ENCODE measurements at places on chromosomes 2 and 18.

DNA sequence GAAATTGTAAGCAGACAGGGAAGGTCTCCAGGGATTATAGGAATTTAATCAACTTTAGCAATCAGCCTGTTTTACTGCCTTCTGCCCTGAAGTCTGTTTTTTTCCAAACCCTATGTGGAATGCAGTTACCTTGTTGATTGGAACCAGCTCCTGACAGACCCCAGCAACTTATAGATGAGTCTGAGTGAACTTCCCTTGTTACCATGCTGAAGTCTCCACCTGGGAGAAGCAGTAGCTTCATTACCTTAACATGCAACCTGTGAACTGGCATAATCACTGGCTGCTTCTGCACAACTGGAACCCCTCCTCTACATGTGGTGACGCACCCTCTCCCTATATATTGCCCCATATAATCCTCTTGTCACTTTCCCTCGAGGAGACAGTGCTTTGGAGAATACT, 226.3 kb upstream of the SPOPL start:
- DNase-seq, result no peak

GRCh38 chr18:62809900-62810299, 94.6 kb downstream of the PHLPP1 start:
- DNase-seq, result no peak

DNA sequence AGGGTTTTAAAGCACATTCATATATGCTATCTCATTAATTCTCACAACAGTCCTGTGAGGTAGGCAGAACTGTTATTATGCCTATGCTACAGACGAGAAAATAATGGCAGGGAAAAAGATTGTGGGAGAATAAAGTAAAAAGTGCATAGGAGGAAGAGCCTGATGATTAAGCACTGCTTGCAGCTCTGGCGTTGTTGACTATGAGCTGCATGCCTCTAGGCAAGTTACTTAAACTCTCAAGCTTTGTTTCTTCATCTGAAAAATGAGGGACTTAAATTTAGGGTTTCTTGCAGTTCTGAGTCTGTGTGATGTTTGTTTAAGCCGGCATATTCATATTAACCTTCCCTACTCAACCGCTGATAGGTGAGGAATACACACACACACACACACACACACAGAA, 51.6 kb upstream of the RAPH1 start:
- DNase-seq, result no peak

GRCh38 chr2:147663962-147664361, 180.9 kb upstream of the ACVR2A start:
- no peak for DNase-seq

DNA sequence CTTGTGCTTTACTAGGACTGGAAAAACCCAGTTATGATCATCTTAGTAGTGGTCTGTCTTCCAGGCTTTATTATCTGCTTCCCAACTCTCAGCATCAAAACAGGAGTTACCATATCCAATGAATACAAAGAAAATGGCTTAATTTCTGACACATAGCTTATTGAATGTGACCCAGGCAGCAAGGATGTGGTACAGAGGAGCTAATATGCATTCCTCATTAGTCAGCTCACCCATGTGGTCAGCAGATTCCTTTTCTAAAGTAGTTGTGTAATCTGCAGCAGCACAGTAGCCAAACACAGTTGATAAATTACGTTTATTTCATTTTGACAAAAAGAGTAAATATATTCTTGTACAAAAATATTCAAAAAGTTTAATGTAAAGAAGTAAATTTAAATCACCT, 43.6 kb downstream of the TSPYL6 start:
- DNase-seq, result peak; percentile 20

- DNase-seq, result no peak
Observed at GRCh38 chr2:54048117-54048785, 67.2 kb upstream of the ACYP2 start.

GRCh38 chr2:155944218-155944617, 388.3 kb downstream of the NR4A2 start:
- no peak for DNase-seq

DNA sequence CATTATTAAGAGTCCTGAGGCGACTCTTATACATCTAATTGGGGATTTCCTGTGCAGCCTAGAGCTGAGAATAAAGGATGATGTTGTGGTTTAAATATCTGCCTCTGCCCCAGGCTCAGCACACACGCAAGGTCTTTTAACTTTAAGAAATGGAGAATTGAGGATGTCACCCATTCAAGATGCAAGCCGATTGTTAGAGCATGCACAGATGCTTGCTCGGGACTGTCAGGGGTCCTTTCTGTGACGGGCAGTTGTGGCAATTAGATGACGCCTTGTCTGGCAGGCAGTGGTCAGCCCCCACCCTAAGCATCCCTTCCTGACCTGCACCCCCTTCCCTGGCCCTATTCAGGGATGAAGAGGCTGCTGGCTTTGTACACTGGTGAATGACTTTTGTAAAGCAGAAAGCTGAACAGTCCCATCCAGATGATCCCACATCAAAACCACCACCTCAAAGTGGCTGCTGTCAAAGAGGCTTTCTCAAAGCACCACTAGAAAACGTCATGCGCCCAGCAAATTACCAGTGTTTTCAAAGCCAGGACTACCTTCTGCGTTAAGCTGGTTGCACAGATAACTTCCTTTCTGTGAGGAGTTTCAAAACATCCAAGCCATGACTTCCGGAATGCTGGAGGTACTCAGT, 23.7 kb downstream of the FAM178B start:
- DNase-seq, result no peak

GRCh38 chr2:200359552-200359951, 53.1 kb downstream of the SPATS2L start:
- DNase-seq, result no peak

DNA sequence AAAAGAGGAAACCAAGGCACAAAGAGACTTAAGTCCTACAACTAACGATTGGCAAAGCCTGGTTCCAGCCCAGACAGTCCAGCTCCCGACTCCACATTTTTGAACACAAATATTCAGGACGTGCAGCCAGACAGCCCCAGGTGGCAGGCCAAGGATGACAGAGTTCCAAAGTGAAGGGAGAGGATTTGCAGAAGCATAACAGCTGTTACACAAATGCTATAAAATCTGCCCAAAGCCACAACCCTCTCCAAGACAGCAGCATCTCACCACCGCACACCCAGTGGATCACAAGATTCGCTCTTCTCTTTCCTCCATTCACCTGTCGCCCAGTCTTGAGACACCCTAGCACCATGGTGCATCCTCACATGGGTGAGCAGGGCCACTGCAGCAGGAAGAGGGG, 227.1 kb upstream of the ID2 start:
- DNase-seq, result no peak

GRCh38 chr2:235330775-235331451, 162.9 kb upstream of the AGAP1 start:
- peak; percentile 75 for DNase-seq

GRCh38 chr2:30213907-30214463, 17.3 kb upstream of the LBH start:
- no peak for DNase-seq

- peak; percentile 93 for DNase-seq
Observed at GRCh38 chr2:65320042-65320725, 92.6 kb downstream of the ACTR2 start.

DNA sequence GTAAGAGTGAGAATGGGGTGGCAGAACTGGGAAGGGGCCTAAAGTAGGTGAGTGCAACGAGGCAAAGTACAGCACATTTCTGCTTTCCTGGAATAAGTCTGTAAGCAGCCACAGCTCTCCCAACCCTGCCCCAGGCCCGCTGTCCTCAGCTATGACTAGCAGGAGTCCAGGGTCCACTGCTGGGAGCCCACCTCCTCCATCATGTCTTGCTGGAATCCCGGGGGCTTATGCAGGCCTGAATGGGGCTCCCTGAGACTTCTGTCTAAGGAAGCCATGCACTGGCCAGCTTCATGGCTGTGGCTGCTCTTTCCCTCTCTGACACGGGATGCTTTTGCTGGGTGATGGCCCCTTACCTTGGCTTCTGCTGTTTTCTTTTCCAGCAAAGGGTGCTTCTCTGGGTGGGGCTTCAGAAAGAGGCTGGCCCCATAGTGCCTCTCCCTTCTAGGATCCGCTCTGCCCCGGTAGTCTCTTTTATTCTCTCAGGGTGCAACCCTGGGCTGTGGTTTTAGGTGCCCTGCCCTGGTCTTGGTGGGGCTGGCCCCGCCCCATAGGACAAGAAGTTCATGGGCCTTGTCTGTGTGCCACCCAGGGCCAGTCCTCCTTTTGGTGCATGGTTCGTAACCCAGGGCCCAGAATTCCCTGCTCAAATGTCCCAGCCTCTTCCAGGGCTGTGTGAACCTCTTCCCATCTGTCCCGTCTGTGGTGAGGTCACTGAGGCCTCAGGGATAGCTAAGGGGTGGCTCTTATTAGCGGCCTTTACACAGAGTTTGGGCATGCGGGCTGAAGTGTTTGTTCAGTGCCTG, 33.8 kb upstream of the POLE4 start:
- no peak for DNase-seq

GRCh38 chr18:3179430-3180089, 40.2 kb downstream of the MYOM1 start:
- DNase-seq, result no peak

GRCh38 chr2:48749291-48750127, 6.0 kb downstream of the LHCGR start:
- DNase-seq, result no peak

DNA sequence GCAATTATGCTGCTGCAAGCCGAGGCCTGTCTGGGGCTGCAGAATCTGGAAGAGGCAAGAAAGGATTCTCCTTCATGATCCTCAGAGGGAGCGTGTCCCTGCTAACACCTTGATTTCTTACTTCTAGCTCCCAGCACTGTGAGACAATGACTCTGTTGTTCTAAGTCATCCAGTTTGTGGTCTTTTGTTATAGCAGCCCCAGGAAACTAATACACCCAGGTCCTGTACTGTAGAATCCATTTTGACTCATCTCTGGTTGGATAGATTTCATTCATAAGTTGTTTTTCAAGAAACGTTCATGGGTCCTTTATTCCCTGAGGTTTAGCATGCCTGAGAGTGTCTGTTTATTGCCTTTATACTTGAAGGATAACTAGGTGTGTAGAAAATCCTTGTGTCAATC, 112.7 kb downstream of the TMEM17 start:
- no peak for DNase-seq

DNA sequence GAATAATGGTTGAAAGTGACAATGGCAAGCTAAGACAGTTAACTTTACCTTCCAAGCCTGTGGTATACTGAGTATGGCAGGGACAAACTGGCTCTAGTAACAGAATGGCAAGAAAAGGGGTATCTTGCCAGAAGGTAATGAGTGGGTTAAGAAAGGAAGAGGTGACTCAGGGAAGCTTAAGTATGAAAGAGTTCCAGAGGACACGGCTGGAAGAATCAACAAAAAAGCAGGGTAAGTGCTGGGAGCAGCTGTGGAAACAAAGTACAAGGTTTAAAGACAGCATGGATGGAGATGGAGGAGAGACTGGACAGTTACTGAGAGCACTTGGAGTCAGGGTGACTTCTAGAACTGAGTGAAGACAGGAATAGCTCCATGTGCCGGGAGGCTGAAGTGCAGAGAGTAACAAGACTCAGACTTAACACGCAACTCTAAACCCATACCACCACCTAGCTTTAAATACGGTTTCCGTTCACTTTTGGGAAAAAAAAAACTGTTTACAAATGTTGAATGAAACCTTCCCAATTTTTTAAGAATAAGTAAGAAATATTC, 69.0 kb downstream of the REV1 start:
- DNase-seq, result no peak

GRCh38 chr18:68454511-68455228, 260.2 kb downstream of the TMX3 start:
- DNase-seq, result no peak

DNA sequence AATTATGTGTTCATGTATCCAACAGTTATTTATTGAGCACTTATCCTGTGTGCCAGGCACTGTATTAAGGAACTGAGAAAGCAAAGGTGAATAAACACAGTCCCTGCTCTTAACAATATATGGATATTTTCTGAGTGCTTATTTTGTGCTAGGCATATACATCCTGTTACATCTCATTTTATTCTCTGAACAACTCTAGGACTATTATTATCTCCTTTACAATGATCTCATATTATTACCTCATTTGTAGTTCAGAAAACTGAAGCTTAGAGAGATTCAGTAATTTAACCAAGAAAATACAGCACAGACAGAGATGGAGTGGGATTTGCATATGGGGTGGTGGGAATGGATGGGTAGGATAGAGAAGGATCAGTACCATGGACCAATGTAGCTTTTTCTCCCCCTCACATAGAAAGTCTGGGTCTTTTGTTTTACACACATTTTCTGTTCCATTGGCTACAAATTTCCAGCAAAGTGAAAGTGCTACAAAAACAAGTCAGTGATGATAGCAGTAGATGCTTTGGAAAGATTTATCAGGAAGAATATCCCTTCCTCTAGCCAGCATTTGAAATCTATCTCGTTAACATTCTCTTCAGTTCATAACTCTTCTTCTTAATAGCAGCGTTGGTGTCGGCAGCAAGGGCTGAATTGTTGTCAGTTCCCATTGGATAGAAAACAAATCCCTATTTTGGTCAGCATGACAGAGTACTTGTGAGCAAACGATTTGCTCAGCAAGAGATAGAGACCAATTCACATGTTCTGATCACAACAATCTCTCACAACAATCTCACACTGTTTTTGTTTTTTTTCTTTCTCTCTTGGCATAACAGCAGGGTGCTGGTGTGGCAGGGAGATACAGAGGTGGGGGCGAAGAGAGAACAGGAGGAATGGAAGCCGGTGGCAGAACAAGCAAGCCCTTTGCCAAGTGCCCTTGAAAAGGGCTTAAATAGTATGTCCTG, 102.2 kb upstream of the KCTD1 start:
- no peak for DNase-seq

DNA sequence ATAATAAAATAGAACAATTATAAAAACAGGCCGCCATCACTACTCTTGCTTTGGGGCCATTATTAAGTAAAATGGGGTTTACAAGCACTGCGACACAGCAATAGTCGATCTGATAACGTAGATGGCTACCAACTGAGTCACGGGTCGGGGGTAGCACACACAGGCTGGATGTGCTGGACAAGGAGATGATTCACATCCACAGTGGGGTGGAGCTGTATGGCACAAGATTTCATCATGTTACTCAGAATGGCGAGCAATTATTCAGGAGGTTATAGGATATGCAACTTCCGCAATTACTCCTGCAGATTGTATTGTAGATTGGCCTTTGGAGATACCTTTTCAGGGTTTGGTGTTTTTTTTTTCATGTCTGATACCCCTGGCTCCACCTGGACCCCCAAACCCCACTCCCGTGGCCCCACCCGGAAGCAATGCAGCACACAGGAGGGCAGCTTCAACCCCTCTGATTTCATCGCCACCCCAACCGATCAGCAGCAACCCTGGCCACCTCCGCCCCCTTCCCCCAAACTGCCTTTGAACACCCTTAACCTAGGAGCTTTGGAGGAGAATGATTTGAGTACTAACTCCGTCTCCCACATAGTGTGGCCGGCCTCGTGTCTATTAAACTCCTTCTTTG, 21.4 kb upstream of the MLPH start:
- DNase-seq, result no peak

DNA sequence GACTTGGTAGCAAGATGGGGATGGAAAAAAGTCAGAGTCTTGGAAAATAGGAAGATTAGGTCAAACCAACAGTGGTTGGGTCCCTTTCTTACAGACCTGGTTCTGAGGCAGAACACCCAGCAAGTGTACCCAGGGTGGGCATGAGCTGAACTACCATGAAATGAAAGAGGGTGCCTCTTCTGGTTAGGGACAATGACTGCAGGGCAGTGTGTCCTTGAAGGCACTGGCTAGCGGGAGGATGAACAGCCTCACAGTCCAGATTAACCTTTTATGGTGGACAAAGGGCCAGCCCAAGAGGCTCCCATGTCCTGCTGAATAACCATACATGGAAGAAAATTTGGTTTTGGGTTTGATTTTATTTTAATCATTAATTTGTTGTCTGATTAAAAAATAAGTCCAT, 61.8 kb upstream of the CCDC85A start:
- DNase-seq, result no peak

GRCh38 chr2:142981069-142981378, 103.6 kb downstream of the KYNU start:
- no peak for DNase-seq
